ENCODE measurements at places on chromosomes 16 and 17. TPM values are rescaled to one million over a fixed set of nuclear protein-coding genes. Genes with fewer than 3 reads are reported as not detected.
A peak's percentile ranks its signal among the peaks of the same experiment; 100 is the strongest.

- no peak for DNase-seq
Observed at GRCh38 chr17:55238931-55239297, 25.8 kb upstream of the HLF start.

Gene SPN
- 1.0 TPM for total RNA-seq

DNA sequence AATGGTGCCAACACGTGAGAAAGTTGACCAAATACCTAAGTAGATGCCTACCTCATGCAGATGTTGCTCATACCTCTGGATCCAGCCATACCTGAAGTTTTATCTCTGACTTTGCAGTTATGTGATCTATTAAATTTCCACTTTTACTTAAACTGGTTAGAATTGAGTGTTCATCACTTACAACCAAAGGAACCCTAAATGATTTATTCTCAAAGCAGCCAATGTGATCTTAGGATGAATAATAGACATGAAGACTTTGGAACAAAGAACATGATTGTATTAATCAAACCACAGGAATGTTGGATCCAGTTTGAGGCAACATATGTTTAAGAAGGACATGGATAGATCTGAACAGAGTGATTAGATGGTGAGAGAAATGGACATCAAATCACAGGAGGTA is 68.7 kb downstream of the IRX6 start:
- no peak for DNase-seq

- peak; percentile 37 for DNase-seq
Observed at GRCh38 chr17:30433514-30433913, 43.7 kb upstream of the GOSR1 start.

GRCh38 chr17:2723505-2723996 is 12.0 kb upstream of the CLUH start:
- no peak for DNase-seq

- DNase-seq: no peak
Observed at GRCh38 chr16:71358464-71358998, at the start of gene CALB2. CALB2 (plus strand) TSS chr16:71358723; CDS start chr16:71358793, 70 bp downstream.

DNA sequence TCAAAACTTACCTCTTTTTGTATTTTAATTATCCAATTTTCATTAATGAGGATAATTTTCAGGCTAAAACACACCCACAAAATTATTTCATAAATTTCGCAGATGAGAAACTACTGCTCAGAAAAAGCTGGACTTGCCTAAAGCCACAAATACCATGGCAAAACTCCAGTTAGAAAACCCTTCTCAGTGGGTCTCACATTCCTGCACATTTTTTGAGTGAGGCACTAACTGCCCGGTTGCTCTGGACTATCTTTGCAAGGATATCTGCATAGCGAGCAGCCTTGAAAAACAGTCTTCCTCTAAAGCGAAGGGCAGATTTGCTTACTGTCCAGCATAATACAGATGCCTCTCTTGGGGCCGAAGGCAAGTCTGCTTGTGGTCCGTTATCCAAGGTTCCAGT is 9.8 kb downstream of the MPHOSPH6 start:
- no peak for DNase-seq

Gene CBFA2T3
- 0.14 TPM for total RNA-seq

DNA sequence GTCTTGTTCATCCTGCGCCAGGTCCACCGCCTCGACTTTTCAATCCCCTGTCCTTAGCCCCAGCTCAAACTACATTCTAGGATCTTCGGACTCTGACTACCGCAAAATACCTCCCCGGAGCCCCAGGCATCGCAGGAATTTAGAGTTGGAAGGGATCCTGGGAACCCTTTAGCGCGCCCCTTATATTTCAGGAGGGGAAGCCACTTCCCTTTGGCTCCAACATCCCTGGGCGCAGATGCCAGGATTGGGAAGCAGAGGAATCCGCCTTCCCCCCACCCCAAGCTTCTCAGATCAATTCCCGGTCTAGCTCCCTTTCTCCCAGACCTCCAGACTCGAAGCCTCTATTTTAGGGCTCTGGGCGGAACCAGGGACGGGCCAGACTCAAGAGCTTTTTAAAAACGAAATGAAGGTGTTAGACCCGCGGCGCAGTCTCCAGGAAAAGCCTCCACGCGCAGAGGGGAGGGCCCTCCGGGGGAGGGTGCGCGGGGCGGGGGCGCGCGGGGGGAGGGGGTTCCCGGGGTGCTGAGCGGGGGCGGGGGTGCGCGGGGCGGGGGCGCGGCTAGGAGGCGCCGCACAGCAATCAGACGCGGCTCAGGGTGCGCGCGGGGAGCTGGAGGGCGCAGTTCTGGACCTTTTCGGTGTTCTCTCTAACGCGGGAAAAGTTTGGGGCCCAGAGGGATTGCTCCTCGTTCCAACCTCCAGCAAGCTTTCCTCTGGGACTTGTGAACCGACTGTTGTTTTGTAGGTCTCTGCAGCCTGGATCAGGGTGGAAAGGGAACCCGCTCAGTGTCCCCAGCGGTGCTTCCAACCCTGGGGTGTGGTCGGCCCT is 1.6 kb downstream of the AHSP start:
- DNase-seq: no peak

DNA sequence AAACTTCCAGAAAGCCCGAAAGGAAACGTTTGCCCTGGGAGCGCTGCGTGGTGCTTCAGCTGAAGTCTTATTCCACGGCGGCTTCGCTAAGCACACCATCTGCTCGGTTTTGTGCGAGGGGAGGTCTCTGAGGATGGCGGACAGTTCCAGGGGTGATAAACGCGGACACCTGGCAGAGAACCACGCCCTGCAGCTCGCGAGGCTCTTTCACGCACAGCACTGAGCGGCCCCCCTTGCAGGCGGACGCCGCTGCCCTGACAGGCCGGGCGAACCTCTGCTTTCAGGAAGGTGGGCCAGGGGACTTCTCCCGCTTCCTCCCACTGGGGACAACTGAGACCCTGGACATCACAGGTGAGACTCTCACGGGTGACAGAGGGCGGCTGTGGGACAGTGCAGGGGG is 3.7 kb downstream of the MVD start:
- no peak for DNase-seq

DNA sequence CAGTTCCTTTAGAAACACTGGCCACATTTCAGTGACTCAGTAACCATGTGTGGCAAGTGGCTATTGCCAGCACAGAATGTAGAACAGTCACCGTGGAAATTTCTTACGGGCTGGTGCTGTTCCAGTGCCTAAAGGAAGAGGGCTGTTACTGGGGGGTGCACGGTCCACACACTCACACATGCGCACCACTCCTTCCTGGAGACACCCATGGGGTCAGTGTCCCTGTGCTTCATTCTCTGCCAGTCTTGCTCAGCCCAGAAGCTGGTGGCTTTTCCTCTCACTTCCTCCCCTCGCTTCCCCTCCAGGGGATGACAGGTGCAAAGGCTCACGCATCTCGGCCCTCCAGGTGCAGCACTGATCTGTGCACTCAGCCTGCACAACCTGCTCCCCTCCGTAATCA is 115.6 kb downstream of the CCDC182 start:
- no peak for DNase-seq

- DNase-seq: no peak
Observed at GRCh38 chr16:89863741-89864526, 9.5 kb upstream of the TCF25 start.

Gene TGFB1I1
- total RNA-seq: 116 TPM

Gene ZNF287
- 12.4 TPM for total RNA-seq

DNA sequence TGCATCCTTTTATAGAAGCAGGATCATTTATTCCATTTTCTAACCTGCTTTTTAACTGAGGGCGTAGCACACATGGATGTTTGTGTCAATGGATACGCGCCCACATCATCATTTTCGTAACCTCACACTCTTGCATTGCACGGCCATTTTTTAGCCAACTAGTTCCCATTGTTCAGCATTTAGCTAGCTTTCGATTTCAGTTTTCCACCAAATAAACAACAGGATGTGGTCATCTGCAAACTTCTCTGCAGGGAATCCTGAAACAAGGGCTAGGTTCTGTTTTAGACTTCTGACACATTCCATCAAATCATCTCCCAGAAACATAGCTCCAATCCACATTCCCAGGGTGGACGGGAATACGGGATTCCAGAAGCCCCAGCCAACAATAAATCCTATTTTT is 6.4 kb downstream of the CYB561 start:
- no peak for DNase-seq

GRCh38 chr16:75947626-75948239 is 221.4 kb upstream of the CPHXL start:
- no peak for DNase-seq

GRCh38 chr16:67703626-67704025 is 15.5 kb downstream of the GFOD2 start:
- no peak for DNase-seq

Gene KRTAP9-2
- not detected for total RNA-seq

GRCh38 chr16:74071996-74072535 is 224.5 kb upstream of the PSMD7 start:
- no peak for DNase-seq

GRCh38 chr17:63270610-63271009 is 175.5 kb downstream of the CYB561 start:
- DNase-seq: no peak

GRCh38 chr16:74846714-74847113 is 72.1 kb upstream of the FA2H start:
- no peak for DNase-seq

DNA sequence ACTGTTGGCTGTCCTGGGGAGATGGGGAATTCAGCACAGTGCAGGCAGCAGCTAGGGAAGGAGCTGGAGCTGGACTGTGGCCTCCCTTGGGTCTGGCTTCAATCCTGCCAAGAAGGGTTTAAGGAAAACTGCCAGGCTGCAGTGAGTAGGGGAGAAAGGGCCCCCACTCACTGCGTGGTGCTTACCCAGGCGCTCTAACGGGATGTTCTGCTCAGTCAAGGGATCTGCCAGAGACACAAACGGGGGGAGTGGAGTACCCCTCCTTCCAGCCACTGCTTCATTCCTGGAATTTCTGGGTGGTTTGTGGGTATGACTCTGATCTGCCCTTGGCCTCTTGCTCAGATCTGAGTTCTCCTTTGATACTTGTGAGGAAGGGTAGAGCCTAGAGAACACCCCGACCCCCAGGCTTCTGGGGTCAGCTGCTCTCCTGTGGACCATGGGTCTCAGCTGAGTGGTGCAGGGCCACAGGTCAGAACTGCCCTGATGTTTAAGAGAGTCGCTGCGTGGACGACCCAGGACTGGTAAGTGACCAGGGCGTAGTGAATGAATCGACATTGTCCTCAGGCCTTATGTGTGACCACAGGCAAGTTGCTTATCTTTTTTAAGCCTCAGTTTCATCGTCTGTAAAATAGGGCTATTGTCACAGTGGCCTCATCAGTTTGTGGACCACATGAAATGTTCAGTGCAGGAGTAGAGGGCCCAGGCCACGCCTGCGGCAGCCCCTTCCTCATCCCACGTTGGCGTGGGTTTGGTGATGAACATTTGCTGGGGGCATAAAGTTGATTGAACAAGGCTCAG is 9.6 kb downstream of the CRISPLD2 start:
- DNase-seq: no peak

- DNase-seq: no peak
Observed at GRCh38 chr17:80364091-80364691, 50.8 kb upstream of the ENDOV start.

Gene USP31
- 15.1 TPM for total RNA-seq

DNA sequence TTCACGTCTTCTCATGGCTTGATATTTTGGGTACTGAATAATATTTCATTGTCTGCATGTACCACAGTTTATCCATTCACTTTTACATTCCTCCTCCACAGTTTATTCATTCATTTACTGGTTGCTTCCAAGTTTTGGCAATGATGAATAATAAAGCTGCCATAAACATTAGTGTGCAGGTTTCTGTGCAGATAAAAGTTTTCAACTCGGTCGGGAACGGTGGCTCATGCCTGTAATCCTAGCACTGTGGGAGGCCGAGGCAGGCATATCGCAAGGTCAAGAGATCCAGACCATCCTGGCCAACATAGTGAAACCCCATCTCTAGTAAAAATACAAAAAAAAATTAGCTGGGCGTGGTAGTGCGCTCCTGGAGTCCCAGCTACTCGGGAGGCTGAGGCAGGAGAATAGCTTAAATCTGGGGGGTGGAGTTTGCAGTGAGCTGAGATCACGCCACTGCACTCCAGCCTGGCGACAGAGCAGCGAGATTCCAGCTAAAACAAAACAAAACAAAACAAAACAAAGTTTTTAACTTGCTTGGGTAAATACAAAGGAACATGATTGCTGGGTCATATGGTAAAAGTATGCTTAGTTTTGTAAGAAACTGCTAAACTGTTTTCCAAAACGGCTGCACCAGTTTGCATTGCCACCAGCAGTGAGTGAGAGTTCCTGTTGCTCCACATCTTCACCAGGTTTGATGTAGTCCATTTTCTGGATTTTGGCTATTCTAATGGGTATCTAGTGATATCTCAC is 89.5 kb downstream of the WWP2 start:
- DNase-seq: no peak

Gene MMP28
- total RNA-seq: 0.17 TPM
